ENCODE measurements at places on chromosomes 2 and 18.
A peak's percentile ranks its signal among the peaks of the same experiment; 100 is the strongest.

- DNase-seq = no peak
Observed at GRCh38 chr18:73714466-73714865, 433.2 kb downstream of the FBXO15 start.

DNA sequence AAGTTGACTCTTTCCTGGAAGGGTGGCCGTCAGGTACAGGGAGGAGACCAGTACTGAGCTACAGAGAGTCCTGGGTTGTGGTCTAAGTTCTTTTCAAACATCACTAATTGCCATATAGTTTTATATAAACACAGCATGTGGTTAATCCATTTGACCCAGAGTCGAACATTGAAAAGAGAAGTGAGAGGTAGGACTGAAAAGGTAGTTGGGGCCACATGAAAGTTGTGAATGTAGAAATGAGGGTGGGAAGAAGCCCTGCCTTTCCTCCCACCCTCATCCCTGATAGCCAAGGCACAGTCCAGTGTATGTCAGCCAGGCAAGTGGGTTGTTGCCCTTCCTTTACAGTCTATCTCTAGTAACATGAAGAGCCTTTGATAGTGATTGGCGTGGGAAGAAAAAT lies 4.4 kb downstream of the DDX18 start:
- DNase-seq = no peak

DNA sequence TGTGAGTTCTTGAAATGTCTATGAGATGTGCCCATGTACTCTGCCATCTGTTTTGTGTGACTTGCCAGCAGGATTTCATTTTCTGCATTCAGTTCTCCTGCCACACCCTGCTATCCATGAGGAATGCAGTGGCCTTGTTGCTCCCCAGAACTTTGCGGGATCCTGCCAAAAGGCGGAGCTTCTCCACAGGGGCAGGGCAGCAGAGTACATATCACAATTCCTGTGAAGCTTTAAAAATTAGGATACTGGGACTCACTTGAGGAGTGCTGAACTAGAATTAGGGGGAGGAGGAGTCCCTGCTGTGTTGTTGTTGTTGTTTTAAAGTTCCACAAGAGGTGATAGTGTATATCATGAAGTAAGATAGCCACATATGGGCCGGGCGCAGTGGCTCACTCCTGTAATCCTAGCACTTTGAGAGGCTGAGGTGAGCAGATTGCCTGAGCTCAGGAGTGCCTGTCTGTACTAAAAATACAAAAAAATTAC lies 76.4 kb downstream of the TANC1 start:
- DNase-seq = no peak

DNA sequence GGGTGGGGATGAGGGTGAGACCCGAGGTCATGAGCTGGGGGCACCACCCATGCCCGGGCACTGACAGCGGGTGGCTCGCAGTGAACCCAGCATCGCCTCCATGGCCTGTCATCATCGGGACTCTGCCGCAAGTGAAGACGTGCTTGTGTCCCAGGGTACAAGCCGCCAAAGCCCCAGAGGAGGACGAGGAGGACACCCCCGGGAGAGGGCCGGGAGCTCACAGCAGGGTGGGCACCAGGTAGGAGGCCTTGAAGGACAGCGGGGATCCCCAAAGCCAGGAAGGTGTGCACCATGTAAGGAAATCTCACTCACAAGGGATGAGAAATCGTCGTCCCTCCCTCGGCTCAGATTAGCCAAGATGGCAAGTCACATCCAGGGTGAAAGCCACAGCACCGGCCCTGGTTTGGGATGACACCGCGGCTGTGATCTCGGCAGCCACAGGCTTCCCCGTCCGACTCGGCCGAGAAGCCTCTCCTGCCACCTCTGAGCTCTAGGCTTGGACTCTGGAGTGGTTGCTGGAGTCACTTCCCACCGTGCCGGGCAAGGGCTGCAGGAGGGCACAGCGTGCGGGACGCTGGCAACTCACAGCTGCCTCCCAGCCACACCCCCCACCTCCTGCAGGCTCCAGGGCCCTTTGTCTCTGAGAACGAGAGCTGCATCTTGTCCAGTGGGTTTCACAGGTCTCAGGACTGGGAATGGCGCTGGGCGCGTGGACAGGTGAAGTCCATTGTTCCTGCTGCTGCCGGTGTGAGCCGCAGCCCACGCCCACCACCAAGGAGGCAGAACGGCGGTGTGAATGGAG lies 81.6 kb upstream of the CTDP1 start:
- no peak for DNase-seq

DNA sequence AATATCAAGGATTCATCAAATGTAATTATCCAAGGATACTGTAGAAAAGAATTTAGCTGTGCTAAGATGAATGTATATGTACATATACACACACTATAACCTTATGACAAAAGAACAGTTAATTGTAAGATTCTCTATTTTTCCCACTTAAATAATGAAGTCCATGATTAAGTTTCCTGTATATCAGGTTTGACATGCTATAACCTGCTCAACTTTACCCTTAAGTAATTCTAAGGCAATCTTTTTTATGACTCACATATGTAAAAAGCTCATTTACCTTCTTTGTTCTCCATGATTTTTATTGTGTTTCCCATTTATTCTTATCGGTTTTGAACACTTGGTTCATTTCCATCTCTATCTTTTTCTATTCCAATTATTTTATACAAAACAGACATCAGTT lies 1213.1 kb upstream of the SLC39A10 start:
- no peak for DNase-seq

GRCh38 chr2:16013359-16013911 lies 73.1 kb downstream of the MYCN start:
- DNase-seq = no peak

DNA sequence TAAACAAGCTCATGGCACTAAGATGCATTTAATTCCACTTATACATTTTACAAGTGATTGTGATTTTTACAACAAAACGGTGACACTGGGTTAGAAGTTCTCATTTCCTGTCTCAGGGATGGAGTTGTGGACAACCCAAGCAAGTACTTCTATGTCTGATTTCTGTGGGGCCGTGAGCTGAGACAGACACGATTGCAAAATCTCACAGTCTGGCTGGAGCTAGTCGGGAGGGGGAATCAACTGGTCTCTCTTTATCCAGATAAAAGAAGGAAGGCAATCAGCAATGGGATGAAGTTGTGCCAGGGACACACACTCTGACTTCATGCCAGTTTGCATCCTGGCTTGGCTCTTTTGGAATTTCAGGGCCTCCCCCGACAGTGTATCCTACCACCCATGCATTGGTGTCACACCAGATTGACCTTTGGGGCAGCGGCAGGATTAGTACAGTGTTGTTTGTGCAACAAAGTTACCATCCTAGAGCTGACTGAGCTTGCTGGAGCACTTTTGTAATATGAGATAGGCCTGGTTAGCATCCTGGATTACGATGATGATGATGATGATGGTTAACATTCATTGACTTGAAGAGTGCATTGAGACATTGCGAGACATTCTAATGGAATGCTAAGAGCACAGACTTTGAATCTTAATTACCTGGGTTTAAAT lies 98.8 kb downstream of the CTAGE1 start:
- DNase-seq = no peak

DNA sequence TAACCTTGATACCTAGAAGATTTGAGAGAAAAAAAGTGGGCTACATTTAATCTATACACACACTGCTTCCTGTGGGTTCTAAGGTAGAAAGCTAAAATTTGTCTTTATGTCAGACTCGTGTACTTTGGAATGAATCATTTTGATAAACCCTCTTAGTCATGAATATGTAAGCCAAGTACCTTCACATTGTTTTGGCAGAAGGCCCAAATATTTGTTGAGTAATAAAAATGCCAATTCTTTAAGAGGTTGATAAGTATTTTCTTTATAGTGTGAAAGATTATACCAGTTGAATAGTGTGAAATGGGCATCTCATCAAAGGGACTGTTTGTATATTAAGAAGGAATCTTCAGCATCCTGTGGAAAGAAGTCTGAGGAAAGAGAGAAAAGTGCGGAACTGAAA lies 1464.7 kb upstream of the ZEB2 start:
- peak; percentile 67 for DNase-seq

DNA sequence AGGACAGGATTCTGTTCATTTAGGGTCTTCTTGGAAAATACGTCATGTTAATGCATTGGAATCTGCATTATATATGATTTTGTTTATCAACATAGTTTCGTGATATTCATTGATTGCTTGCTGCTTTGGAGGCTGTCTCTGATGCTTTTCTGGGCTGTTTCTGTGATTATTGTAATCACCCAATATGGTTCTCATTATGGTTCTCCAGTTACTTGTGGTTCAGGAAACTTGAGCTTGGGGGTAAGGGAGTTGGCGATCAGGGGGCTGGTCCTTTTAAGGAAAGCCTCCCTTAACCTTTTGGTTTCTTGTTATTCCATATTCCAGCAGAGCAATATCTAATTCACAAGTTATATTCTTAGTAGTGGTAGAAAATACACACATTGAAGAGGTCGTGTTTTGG lies 17.4 kb upstream of the STON1 start:
- DNase-seq = no peak

DNA sequence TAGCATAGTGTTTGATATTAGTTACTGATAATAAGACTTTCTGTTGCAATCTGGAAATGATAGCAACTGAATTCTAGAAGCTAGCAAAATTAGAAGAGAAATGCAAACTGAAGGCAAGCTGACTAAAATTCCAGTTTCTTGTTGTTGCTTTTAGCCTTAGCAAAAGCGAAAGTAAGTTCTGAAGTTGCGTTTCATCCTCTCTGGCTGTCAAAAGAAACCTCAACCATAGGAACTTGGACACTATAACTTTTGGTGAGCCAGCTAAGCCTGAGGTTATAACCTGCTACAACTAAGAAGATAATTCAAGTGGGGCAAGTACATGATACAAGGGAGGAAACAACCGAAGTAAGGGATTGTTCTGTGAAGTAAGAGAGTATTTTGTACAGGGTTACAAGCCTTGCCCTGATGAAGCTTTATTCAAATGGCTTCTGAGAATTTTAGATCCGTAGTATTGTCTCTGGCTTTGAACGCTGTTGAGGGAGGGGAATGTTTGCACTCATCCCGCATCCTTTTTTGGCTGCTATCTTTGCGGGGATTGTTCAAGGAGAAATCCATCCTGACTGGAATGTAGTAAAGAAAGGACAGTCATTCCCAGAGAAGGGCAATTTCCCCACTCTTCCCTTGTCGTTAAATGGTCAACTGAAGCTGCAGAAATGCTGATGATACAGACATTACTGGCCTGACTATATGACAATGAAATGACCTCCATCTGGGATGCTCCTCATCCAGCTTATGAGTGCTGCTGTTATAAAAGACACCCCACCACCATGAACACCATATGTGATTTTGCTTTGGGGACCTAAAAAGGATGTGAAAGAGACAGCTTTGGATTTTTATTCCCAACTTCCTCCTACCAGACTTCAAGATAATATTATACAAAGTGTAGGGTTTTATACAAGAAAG lies 7.0 kb upstream of the TMX3 start:
- DNase-seq = no peak

DNA sequence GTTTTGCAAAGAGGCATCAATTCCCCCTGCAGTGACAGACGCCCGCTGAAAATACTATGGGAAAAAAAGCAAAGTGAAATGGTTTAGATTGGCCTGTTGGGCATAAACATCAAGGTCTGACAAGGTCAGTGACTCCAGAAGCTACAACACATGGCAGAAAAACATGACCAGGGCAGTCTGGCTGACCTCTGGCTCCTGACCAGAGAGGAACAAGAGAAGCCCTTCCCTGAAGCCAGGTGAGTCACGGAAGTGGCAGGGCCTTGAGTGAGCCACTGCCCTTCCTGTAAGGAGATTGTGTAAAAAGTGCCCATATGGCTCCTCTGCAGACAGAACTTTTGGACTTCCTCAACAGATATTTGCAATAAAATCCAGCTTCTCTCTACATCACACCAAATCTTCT lies 72.0 kb downstream of the DNER start:
- DNase-seq = no peak

- DNase-seq = no peak
Observed at GRCh38 chr2:206989311-206989710, 50.0 kb downstream of the CPO start.

DNA sequence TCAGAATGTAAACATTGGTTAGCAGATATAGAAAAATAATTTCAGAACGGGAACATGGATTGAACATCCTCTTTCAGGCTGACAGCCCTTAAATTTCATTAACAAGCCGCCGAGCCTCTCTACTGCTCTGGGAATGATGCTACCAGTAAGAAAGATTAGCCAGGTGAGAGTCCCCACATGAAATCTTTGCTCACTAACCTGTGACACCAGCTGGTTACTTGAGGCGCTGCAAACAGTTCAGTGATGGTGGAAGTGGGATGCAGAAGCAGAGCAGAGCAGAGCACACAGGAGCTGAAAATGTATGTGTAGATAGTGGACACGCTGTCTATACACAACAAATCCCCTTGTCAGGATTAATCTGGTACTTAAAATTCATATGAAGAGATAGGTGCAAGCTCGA lies 721.1 kb downstream of the DPP10 start:
- DNase-seq = no peak

DNA sequence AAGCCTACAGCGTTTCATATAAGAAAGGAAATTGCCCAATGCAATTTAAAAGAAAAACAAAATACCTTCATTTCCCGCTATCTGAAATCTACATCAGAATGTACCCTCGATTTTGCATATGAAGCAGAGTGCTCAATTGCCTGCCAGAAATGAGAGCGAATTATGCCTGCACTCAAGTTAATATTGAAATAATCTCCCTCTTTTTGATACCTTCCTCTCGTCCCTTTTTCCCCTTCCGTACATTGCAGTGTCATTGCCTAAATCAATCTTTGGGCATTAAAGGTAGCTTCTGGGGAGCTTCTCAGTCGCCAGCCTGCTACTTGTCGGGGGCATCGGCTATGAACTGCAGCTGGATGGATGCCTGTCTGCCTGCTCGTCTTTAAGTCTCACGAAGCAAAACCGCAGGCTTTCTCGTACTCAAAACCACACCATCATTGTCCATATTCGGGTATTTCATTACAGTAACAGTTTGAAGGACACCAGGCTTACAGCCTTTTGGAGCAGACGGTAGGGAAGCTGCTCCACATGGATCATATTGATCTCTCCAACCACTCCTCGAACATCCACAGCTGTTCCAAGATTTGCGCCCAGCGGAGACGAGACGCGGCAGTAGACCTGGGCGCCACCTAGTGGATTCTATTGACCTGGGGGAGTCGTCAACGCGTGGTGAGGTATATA lies 64.0 kb upstream of the HNRNPA3 start:
- no peak for DNase-seq

DNA sequence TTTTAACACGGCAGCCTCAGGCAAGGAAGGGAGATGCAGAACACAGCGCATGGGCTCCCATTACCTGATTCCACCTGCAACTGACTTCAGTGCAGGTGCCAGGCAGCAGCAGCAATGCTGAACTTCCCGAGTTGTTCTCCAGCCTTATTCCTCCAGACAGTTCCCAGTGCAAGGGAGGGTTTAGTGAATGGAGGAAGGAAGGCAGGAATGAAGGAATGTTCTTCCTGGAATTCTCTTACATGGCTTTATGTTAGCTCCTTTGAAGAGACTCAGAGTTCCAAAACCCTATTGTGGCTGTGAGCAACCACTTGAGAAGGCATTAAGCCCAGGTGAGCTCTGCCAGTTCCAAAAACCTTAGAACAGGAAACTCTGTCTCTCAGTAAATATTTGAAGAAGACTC lies 45.5 kb downstream of the SERPINB7 start:
- no peak for DNase-seq

- no peak for DNase-seq
Observed at GRCh38 chr18:62605685-62606084, 82.9 kb downstream of the ZCCHC2 start.

DNA sequence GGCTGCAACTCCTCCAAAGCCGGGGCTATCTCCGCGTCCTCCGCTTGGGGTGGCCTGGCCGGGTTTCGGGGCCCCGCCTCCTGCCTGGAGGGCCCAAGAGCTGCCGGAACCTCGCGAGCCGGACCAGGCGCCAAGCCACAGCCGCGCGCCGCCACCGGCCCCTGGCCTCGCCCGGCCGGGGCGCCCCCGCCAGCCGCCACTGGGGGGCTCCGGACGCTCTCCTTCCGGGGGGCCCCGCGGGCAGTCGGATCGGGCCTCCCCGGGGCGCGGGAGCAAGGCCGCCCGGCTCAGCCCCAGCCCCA lies 17.4 kb upstream of the HAAO start:
- no peak for DNase-seq

Measured in non-pigmented ciliary epithelial cell (primary cell).